ENCODE measurements at places on chromosomes 1 and 21.
A peak's percentile ranks its signal among the peaks of the same experiment; 100 is the strongest.

- no peak for DNase-seq
Observed at GRCh38 chr1:170168265-170168664, 22.5 kb downstream of the NTMT2 start.

- DNase-seq: no peak
Observed at GRCh38 chr1:67650061-67650460, 34.9 kb upstream of the GADD45A start.

DNA sequence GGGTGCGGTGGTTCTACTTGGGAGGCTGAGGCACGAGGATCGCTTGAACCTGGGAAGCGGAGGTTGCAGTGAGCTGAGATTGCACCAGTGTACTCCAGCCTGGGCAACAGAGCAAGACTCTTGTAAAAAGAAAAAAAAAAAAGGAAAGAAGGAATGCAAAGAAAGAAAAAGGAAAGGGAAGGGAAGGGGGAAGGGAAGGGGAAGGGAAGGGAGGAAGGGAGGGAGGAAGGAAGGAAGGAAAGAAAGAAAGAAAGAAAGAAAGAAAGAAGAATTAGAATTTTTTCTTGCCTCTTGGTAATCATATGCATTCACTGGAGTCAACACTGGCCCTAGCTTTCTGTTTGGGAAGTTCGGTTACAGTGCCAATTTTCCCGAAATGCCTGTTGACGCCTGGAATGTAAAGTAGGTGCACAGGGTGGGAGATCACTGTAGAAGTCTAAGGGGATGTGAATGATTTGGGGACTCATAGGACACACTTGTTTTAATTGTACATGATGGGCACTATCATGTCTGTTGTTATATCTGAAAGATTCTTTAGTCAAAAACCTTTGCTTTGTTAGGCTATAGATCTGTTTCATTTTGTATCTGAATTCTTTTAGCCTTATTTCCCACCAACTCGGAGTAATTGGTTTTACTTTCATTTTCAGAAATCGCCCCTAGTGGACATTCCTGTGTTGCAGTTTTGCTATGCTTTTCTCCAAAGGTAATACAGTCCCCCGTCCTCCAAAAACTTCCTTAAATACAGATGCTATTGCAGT lies 59.8 kb upstream of the MORC3 start:
- peak; percentile 80 for DNase-seq

DNA sequence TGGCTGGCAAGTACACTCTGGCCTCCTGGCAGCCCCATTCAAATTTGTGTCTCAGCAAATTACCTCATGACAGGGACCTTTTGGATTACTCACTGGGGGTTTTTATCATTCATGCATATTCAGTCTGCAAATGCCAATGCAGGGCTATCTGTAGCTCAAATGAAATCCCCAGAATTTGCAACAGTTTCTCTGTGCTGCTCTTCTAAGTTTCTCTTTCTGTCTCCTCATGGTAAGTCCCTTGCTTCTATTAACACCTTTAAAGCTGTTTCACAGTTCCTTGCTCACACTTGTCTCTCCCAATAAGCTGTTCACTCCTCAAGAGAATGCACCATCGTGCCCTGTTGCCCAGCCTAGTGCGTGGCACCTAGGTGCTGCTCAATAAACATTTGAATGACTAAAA lies 3.3 kb upstream of the FAM78B start:
- no peak for DNase-seq

DNA sequence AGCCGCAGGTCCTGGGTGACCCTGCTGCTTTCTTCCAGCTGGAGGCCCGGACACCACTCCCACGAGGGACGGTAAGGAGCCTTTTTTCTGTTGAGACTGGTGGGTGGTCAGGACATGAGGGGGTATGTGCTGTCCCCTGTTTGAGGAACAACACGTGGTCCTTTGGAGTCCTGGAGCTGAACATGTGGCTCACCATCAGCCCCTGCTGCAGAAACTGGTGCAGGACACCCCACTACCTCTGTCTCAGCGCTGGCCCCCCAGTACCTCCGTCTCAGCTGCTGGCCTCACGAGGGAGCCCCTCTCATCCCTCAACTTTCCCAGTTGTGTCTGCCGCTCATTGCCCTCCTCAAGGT lies 34.7 kb downstream of the SLC19A1 start:
- DNase-seq: no peak

- no peak for DNase-seq
Observed at GRCh38 chr21:15730484-15731242, 881 bp downstream of the USP25 start.

- DNase-seq: no peak
Observed at GRCh38 chr1:204134103-204134502, 17.7 kb downstream of the ETNK2 start.

DNA sequence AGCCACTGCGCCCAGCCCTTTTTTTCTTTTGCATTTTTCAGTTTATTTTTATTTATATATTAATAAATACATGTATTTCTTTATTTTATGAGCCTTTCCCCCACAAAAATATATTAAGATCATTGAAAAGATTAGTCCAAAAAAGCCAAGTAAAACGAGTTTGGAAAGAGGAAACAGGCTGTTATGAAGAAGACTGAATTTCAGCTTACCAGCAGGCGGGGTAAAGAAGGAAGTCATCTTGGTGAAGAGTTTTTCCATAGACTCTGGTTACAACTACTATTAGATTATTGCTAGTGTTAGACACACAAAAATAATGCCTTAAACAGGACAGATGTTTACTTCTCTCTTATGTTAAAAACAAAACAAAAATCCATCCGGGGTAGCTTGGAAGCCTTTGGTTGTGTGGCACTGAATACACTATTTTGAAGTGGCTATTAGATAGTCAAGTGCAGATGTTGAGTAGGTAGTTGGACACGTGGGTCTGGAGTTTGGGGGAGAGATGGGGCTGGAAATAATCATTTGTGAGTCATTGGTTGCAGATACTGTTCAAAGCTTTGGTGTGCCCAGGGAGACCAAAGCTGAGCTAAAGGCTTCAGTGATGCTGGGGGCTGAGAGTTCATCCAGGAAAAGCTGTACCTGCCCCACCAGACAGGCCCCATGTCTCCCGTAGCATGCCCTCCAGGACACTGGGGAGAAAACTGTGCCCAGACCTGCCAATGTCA lies 8.7 kb upstream of the LRRC71 start:
- no peak for DNase-seq

DNA sequence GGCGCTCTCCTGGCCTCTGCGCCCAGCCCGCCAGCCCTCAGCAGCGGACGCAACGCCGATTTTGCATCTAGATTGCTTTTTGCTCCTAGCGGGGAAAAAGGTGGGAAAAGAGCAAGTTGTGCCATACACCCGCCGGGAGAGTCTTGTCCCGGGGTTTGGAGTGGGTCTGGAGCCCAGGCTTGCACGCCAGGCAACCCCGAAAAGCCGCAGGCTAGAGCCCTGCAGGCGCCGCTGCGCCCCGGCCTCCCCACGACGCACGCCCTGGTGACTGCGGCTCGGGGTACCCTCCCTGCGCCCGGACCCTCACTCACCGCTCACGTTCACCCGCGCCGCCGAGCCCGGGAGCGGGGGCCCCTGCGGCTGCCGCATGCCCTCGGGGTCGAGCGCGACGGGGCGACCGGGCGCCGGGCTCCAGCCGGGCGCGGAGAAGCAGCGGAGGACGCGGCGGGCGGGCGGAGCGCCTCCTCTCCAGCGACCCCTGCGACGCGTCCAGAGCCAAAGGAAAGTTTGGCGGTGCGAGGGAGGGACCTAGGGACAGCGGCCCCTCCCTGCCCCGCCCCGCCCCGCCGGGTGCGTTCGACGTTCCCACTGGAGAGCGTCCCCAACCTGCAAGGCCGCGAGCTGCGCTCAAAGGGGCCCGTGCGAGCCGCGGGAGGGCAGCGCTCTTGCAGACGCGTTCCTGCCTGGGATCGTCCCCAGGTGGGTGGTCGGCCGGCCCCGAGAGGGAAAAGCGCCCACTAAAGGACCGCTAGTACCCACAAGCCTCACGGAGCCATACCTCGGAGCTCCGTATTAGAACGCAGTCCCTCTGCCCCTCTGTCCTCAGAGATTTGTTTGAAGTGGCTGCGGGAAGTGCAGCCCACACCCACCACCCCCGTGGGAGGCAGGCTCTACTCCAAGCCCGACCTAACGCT lies at the start of gene LPAR3:
Gene LPAR3, minus strand, starts transcription at position 502 of the 914 bp plus-strand sequence. CDS start 27,086 bp downstream, outside the sequence.
- peak; percentile 9 for DNase-seq

GRCh38 chr1:71522721-71523120 lies 441.9 kb upstream of the ZRANB2 start:
- DNase-seq: no peak

GRCh38 chr1:112772781-112773180 lies 57.6 kb upstream of the PPM1J start:
- no peak for DNase-seq

DNA sequence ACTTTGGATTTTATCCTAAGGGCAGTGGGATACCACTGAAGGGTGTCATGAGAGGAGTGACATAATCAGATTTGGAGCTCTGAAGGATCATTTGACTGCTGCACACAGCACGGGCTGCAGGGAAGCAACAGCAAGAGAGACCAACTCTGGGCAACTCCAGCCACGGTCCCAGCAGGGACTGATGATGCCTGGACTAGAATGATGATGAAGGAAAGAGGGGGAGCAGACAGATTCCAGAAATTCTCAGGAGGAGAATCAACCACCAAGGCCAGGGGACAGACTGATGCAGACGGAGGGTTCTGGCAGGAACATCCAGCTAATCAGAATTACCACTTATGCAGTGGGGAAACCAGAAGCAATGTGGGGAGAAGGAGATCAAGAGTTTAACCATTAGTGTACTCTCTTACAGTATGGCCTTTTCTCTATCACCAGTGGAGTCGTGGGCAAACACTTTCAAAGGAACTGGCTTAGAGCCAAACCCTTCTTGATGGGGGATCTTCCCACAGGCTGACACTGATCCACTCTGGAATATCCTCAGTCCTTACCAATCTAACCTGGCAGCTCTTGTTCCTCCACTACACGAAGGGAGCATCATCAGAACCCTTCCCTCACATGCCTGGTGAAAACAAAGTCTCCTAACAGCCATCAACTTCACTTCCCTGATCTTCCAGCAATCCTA lies 3.3 kb downstream of the URB1 start:
- no peak for DNase-seq

DNA sequence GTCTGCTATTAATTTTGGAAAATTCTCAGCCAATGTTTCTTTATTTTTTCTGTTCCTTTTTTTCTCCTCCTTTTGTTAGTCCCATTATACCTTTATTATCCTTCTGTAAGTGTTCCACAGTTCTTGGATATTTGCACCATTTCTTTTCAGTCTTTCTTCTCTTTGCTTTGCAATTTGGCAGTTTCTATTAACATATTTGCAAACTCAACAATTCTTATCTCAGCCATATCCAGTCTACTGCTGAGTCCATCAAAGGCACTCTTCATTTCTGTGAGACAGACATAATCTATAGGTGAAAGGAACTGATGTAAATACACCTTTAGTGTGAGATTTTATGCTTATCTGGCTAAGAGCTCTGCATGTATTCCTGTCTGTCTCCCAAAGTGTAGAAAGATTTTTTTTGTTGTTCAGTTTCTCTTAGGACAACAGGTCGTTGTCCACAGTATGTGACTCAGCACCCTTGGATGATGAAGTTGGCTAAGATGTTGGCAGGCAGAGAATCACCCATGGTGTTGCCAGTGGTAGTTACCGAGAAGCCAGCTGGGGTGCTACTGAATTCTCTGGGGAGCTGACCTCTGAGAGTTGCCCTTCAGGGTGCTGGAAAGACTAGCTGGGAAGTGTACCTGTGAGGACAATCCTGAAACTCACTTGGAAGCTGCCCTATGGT lies 38.4 kb downstream of the LEPR start:
- DNase-seq: no peak

- DNase-seq: no peak
Observed at GRCh38 chr1:228403231-228403631, 3.4 kb downstream of the TRIM11 start.

DNA sequence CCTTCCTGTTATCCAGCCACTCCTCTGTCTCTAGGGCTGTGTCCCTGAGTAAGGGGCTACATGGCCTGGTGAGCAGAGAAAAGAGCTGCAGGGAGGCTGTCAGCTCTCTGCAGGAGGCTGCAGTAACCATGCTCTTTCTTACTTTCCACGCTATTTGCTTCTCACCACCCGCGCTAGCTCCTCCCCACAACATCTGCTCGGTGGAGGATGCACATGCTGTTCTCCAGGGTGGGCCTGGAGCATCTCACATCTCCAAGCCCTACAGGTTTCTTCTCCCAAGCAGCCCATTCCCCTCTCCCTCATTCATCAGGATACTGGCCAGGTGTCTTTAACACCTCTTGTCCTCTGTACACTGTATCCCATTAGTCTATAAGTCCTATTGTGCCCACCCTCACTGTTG lies 103.8 kb downstream of the IER5 start:
- DNase-seq: no peak

DNA sequence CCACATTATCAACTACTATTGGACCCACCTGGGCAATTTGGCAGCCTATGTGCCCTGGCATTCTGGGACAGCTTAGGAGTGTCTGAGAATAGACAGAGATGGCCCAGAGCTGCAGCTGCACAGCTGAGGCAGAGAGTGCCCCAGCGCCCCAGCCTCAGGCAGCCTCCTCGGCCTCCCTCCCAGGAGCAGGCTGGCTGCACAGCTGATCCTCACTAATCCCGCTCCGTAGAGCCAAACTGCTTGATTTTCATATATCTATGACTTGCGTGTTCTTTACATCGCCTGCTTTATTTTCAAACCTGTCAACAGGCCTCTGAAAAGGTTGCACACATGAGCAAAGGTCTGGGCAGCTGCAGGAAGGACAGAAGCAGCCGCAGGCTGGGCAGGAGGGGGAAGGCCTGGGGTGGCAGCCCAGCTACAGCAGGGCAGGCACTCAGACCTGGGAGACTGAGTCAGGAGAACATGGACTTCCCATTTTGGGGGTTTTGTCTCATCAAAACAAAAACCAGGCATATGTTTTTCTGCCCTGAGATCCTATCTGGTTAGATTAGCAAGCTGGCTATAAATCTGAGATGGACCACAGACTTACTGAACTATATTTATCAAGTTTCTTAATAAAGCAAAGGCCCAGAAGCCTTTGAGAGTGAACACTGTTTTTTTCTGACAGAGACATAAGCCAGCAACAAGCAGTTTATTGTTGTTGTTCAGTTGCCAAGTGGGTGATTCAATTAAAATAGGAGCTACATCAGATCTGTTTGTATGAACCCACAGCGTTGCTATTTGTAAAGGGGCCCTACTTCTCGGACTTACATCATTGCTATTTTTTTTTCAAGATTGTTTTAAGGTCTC lies 301.8 kb upstream of the DUSP10 start:
- DNase-seq: no peak

DNA sequence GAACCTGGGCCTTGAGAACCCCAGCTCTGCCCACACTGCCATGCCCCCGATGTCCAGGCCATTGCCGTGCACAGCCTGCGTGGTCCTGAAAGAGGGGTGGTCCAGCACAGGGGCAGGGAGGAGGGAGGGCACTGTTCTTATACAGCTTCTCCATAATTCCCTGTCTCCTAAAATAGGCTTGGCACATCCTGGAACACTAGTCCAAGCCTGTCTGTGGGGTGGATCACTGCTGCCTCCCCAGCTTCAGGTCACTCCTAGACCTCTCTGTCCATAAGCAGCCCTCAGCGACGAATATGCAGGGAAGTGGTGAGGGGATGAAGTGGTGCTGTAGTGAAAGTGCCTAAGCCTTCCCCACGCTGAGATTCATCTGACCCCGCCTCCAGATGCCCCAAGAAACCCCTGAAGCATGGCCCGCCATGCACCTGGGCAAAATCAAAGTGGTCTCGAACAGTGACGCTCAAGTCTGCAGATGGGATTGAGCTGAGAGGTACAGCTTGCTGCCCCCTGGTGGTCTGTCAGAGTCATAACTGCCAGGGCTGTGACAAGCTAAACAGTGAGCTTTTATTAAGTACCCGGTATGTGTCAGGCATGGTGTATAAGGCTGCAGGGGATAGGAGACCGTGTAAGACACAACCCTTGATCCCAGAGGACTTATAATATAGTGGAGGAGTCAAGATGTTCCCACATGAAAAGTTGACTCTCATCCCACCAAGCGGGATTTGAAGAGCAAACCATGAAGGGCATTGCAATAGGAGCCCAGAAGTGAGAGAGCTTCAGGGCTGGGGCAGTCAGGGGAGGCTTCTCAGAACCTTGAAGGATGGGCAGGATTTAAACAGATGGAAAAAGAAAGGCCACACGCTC lies 66.6 kb downstream of the FAM163A start:
- peak; percentile 74 for DNase-seq

Data from CD4-positive, alpha-beta T cell treated with Interleukin-2 at 100 ng/mL for 4 hours (primary cell).